Stimulated activated CD4-positive, alpha-beta T cell treated with anti-CD3 and anti-CD28 coated beads, TNF-alpha, amount 100 ng/mL, for 4 hours (primary cell): ENCODE measurements at places on chromosomes 5 and 9.

DNA sequence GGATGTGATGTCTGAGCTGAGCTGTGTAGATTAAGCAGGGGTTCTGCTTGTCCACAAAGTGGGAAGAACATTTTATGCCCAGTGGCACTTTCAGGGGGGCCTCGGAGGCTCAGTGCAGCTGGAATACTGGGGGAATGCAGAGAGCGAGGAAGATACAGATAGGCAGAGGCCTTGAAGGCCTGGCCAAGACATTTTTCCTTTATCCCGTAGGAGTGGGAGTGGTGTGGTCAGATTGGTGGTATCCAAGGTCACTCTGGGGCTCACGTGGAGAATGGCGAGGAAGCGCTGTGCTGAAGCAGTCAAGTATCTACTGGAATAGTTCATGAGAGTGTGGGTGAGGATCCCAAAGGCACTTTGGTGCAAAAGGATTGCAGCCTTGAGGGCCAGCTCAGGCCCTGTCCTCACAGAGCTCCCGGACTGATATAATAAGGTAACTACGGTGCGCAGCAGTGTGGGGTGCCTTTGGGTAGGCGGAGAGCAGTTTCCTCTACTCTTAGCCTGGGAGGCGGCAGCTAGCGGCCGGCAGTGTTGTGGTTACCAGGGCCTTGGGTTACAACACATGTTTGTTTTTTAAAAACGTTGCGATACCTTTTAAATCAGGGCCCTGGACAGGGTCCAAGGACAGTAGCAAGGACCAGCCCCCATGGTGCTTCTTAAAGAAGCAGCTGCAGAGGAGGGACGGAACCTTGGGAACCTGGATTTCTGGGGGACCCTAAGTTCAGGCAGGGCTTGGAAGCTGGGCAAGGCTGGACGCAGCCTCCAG lies 10.8 kb upstream of the CCDC69 start:
- no peak for DNase-seq

- no peak for DNase-seq
Observed at GRCh38 chr5:140109759-140110645, 3.9 kb upstream of the PURA start.

- DNase-seq: no peak
Observed at GRCh38 chr5:179668391-179668790, 12.4 kb downstream of the CBY3 start.

DNA sequence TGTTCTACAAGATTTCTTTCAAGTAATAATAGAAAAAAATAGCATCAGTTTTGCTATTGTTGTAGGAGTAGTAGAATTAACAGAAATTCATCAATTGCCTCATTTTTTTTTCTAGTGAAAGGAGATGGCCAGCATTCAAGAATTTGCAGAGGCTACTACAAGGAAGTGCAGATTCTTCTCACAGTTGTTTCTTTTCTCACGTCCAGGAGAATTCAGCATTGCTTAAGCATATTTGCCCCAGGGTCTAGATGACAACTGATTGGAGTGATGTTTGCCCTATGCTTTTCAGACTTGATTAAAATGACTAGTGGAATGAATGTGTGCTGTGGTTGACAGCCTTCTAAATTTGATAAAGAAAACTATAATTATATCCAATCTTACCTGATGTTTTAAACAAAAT lies 46.6 kb upstream of the SLC12A2 start:
- DNase-seq: no peak

- DNase-seq: no peak
Observed at GRCh38 chr5:3905031-3905430, 309.4 kb downstream of the IRX1 start.

DNA sequence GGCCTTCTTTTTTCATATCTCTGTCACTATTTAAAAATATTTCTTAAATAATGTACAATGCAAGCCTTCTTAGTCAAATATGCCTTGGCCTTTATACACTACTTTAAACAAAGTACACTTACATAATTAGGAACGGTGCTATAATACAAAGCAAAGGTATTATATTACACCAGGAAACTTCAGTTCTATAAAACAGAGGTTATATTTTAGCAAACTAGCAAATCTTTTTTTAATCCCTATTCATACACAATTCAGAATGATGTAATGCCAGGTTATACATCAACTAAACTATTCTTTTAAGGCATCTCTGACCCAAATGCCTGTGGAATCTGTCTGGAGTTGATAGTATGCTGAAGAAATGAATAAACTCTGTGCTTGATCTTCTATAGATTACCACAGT lies 10.7 kb upstream of the LURAP1L start:
- DNase-seq: no peak

- no peak for DNase-seq
Observed at GRCh38 chr9:133569121-133569785, 34.7 kb downstream of the ADAMTSL2 start.

- DNase-seq: no peak
Observed at GRCh38 chr9:123608104-123608503, 252.1 kb downstream of the CRB2 start.
